ENCODE measurements at places on chromosomes 3 and 15.

GRCh38 chr3:40745381-40746106 lies 220.8 kb downstream of the ZNF621 start:
- no peak for DNase-seq

GRCh38 chr3:196219194-196219969 lies 3.0 kb downstream of the SLC51A start:
- DNase-seq: peak; percentile 39

DNA sequence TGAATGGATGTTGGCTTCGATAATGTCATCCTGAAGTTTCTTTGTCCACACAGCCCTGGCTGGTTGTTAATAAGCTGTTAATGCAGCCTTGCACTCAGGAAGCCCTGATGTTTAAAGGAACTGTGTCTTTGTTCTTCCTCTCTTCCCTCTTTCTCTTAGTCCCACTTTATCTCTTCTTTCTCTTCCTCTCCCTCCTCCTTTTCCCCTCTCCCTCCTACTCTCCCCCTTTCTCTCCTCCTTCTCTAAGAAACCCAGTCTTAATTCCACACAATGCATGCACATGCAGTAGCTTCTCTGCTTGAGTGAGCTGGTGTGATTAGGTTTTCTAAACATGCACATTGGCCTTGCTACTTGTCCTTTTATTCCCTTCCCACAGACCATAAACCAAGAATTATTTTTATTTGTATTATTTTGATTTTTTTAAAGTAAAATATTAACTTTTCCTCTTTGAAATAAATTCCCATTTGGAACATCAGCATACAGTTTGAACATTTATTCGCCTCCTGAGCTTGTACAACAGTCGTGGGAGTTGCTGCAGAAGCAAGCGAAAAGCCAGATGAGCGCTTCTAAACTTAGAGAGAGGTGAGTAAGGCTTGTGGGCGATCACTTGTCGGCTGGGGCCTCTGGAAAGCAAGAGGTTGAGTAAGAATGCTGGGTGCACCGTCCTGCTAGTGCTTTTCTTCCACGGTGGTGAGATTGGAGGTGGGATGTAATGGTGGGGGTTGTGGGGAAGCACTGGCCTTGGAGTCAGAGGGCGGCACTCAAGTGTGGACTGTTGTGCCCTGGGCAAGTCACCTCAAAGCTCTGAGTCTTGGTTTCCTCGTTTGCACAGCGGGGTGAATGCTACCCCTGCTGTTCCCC lies 7.2 kb downstream of the GHRL start:
- DNase-seq: no peak

- no peak for DNase-seq
Observed at GRCh38 chr15:56242576-56243162, 1.0 kb downstream of the RFX7 start.
